NCI-H1105 (cell line): ENCODE measurements at places on chromosomes 11 and 22.
A peak's percentile ranks its signal among the peaks of the same experiment; 100 is the strongest.

GRCh38 chr11:96311120-96311568 lies 31.9 kb downstream of the MAML2 start:
- no peak for DNase-seq

GRCh38 chr11:72430741-72431570 lies 3.4 kb downstream of the CLPB start:
- DNase-seq: peak; percentile 35

- no peak for DNase-seq
These were observed 564.5 kb upstream of the B3GAT1 start for GRCh38 chr11:134976551-134976950.

DNA sequence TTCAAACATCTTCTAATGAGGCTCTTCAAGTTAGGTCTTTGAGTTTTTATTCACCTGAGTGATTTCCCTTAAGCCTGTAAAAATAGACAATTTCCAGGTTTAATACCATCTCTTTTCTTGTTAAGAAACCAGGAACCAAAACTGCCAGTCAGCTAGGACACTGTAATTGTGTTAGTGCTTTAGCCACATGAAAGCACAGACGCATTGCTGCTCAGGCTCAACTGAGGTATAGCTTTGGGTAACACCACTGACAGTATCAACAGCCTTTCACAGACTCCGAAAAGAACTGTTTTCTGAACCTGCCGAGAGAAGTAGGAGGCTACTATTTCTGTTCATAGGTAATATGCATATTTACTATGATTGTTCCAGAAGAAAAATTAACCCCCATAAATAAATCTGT lies 768.7 kb downstream of the ETS1 start:
- no peak for DNase-seq

GRCh38 chr11:129210831-129211181 lies 18.7 kb upstream of the ARHGAP32 start:
- DNase-seq: no peak

DNA sequence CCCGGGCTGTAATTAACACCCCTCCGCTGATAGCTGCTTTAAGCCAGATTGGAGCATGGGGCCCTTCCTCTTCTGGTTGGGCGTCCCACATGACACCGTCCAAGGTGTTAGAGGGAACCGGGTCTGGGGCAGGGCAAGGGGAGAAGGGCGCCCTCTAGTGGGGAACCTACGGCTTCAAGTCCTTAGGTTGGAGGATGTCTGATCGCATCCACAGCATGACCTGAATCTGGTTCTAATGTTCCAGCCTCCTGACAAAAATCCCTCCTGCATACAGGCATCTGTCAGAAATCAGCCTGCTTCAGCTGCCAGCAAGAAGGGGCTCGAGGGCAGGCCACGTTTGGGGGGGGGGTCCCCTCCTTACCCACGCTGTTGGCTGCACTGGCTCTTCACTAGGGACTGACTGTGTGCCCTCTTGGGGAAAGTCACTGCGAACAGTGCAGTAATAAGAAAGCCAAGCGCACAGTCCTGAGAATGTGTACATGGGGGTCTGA lies 94.2 kb upstream of the TBCEL start:
- peak; percentile 57 for DNase-seq

- no peak for DNase-seq
These were observed 131.7 kb downstream of the MICAL2 start for GRCh38 chr11:12241971-12242672.
